AG08395 (cell line): ENCODE measurements at places on chromosomes 1 and 21.

GRCh38 chr1:159763686-159764085, 17.1 kb upstream of the DUSP23 start:
- no peak for DNase-seq

DNA sequence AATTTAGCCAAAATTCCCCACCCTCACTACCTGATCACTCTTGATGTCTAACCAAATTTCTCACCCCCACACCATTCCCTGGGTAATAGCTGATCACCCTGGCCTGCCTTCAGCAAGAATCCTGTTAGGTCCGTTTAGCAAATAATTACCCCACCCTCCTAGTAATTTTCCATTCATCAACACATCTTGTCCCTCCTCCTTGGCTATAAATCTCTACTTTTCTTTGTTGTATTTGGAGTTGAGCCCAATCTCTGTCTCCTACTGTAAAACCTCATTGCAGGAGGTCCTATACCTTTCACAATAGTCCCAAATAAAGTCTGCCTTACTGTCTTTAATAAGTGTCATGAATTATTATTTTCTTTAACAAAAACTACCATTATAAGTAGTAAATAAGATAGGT, 6.9 kb upstream of the PRKAA2 start:
- no peak for DNase-seq

GRCh38 chr1:155277902-155278688, 832 bp downstream of the HCN3 start:
- peak; percentile 47 for DNase-seq

DNA sequence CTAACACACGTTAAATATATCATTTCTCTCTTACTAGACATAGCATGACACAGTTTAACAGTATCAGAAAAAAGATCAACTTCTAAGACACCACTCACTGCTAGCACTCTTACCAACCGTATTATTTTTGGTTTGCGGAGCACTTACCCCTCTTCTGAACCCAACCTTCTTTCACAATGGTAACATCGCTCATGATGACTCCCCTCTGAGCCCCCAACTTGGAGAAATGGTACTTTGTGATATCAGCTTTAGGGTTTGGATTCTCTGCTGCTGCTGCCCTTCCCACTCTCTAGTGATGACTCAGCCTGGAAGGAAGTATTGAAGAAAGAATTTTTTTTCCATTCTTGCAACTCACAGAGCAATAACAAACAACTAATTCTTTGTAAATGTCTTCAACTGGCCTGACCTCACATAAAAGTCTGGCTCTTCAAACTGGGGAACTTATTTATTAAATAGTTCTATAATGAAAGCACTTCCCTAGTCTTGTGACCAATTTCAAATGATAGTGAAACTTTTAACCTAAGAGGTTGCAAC, 7.0 kb downstream of the AKT3 start:
- peak; percentile 70 for DNase-seq

- no peak for DNase-seq
Measured at GRCh38 chr1:199405634-199406196, 621.8 kb upstream of the NR5A2 start.

DNA sequence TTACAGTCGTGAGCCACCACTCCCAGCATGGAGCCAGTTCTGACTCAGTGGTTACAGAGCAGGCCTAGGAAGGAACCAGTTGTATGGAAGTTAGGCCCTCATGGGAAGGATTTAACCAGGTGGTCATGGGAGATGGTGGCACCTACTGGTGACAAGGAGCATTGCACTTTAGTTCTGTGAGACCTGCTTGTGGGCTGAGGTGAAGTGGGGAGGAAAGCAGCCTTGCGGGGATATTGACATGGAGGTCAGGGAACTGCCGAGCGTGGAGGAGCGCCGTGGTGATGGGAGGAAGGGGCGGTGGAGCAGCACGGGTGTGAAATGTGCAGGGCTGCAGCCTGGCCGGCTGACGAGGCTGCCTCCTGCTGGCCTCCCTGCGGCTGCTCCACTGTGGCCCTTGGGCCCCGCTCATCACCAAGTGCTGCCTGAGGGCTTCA, 100.4 kb downstream of the GALNT2 start:
- DNase-seq: peak; percentile 54

DNA sequence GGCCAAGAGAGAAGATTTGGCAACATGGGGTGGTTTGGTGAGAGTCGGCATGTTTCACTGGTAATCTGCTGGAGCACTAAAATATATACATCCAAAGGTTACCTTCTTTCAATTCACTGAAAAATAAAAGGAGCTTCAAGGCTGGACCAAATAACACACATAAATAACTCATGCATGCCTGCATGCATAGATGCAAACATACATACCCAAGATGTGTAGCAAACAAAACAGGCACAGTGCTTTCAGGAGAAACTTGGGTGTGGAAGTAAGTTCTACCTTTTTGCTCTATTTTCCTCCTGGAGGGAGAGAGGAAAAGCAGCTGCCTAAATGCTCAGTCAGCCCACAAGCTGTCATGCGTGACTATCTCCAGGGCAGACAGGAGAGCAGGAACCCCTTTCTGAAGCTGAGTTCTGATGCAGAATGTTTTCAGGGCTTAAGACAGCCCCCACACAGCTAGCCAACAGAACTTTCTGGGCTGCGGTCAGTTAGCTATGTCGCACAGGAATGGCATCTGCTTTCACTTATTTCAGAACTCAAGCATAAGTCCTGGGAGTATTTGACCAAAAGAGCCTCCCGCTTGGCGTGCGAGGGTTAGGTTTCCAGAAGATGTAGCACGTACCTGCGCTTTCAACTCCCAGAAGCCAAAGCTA, 166.2 kb downstream of the TOMM20 start:
- DNase-seq: peak; percentile 92

GRCh38 chr21:45388011-45388521, 16.9 kb upstream of the COL18A1 start:
- DNase-seq: no peak

GRCh38 chr1:206836111-206836510, 29.3 kb upstream of the IL20 start:
- DNase-seq: peak; percentile 53

DNA sequence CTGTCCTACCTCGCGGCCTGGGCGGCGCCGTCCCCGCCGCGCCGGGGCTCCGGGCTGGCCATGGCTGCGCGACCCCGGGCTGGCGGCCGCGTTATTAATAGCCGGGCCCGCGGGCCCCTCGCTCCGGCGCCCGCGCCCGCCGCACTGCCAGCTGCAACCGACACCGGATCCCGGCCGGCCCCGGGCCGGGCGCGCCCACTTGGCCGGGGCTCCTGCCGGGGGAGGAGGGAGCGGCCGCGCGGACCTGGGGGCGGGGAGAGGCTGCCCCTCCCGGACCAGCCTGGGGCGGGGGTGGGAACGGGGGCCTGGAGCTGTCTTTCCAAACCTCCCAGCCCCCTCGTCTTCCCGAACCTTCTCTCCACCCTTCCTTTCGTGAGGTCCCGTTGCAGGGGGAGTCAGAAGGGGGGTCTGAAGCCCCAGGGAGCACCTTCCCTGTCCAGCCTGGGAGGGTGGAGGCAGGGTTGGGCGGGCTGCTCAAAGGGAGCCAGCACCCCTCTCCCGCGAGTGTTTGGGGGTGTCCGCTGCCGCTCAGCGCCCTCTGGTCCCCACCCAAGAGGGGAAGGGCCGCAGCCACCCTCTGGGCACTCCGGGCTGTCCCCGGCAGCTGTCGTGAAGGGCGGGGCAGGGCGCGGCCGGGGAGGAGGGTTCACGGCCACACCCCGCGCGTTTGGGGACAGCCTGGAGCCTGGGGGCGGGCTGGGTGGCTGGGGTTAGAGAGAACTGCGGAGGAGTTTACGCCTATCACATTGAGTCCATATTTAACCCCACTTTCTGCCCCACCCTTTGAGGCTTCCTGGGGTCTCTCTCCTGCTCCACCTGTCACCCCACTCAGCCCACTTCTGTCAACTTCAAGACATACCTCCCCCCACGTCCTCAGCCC, at the start of gene SYNC:
Gene SYNC (minus strand): TSS at position 172 of the 880 bp plus-strand sequence. CDS start 110 bp downstream, at position 62.
- peak; percentile 90 for DNase-seq

GRCh38 chr1:31839662-31840343, 24.0 kb upstream of the SPOCD1 start:
- DNase-seq: no peak

- DNase-seq: peak; percentile 57
Measured at GRCh38 chr1:23930861-23931490, 17.8 kb upstream of the CNR2 start.

GRCh38 chr1:239803781-239804180, 287.9 kb upstream of the FMN2 start:
- no peak for DNase-seq

DNA sequence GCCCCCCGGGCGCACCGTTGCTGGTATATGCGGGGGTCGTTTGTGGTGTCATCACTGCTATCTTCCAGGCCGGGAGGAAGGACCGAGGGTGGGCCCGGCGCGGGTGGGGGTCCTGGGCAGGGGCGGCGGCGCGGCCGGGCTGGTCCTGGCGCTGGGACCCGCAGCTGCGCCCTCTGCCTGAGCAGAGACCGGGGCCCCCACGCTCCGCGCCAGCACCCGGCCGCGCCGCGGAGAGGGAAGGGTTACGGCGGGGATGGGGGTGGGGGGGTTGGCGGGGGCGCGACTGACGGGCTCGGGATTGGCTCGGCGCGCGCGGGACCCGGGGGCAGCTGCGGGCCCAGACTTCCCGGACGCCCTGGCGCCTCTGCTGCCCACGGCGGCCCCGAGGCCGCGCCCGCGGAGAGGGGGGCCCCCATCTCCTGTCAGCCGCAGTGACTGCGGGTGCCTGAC, 13.8 kb upstream of the SAMD11 start:
- DNase-seq: peak; percentile 46

DNA sequence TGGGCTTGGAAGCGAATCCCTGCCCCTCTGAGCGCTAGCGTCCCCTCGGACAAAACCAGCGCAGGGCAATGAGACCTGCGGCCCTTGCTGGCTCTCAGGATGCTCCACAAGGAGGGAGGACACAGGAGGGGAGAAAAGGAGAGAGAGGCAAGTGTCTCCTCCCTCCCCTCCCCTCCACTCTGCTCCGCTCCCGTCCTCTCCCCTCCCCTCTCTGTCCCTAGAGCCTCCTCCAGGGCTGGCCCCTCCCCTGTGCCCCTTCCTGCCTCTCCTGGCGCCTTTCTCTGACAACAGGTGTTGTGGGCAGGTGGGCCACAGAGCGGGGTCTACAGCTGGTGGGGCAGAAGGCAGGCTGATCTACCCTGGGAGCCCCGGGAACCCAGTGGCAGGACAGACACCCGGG, 35.2 kb downstream of the TP73 start:
- no peak for DNase-seq

DNA sequence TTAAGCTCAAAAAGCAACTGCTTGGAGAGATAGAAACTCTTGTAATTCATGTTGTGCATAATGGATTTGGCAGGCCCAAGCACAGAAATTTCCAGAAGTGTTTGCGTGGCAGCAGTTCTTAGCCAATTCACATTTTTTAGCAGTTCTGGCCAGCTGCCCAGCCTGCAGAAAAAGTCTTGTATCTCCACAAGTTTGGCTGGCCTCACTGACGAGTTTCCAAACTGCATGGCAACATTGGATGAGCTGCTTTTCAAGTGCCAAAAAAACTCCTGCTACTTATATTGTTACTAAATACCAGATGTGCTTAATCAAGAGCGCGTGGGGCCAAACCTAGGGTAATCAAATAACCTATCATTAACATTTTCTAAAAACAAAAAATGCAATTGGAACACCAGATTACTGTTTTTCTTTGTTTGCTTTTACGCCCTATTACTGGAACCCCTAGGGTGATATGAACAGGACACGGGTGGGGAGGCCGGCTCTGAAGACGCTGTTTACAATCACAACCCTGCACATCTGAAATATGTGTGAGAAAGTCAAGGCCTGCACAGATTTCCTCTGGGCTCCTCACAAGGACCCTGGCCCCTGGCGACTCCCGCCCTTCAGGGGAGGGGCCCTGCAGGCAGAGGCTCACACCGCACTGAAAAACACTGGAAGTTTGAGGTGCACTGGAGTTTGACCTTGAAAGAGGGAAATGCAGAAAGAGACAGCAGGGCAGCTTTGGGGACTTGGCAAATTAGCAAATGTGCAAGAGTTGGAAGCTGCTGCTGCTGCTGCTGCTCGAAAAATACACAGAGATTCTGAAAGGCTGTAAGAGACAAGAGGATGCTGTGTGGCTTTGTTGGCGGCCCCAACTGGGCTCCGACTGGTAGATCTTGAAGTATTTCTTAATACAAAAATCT, 55.2 kb upstream of the TARBP1 start:
- peak; percentile 79 for DNase-seq

DNA sequence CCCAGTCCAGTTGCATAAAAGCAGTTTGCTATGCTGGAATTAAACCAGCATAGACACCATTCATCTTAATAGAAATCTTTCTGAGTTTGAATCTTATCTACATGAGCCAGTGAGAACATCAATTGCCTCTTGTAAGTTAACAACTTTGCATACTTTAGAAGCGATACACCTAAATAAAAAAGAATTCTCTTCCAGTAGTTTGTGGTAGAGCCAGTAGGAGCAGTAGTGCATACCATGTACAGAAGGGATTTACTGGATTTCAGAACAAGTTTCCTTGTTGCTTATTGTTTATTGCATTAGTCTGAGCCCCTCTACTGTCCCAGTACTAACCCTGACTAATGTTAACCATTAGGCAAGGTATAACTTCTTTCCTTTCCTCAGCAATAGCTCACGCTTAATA, 313.1 kb downstream of the TGFB2 start:
- DNase-seq: no peak

GRCh38 chr1:150596976-150597375, 17.6 kb upstream of the MCL1 start:
- DNase-seq: no peak

DNA sequence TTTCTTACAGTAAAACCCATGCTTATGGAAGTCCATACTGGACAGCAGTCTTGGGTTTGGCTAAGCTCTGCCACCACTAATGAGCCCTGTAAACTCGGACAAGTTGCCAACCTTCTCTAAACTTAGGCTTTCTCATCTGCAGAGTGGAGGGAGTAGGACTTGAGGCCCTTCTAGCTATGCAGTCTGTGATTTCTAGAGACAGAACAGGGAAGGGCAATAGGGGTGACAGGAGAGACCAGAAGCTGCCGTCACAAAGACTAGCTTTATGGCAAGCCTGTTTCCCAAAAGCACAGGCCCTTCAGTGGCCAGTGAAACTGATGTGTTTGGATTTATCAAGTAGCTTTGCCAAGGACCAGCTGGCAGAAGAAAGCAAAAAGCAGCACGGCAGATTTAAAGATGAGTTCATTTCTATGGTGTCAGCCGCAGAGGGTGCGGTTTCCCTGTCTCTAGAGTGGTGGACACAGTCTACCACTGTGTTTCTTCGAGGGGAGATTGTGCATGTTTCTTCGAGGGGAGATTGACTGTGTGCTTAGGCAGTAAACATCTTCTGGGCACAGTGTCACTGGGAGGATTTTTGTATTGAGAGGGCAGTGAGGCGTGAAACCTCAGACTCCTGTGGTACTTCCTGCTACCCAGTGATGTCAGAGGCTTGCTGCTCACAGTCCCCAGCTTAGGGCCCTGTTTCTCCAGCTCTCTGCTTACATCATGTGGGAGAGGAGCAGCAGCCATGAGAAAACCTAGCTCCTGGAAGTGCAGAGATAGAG, 119.0 kb downstream of the ROR1 start:
- DNase-seq: peak; percentile 67

GRCh38 chr1:227885135-227885647, 62.5 kb downstream of the WNT9A start:
- no peak for DNase-seq

- peak; percentile 78 for DNase-seq
Measured at GRCh38 chr1:40076895-40077312, 20.1 kb downstream of the PPT1 start.

- peak; percentile 92 for DNase-seq
Measured at GRCh38 chr1:58592522-58593134, 15.6 kb upstream of the TACSTD2 start.

GRCh38 chr1:4701276-4701675, 46.9 kb downstream of the AJAP1 start:
- no peak for DNase-seq
